ENCODE measurements at places on chromosomes 7 and 10. TPM values are rescaled to one million over a fixed set of nuclear protein-coding genes. Genes with fewer than 3 reads are reported as not detected.

The HOXA2 gene
- 3.6 TPM for polyA plus RNA-seq

GRCh38 chr7:151340794-151341356 lies 737 bp upstream of the NUB1 start:
- no peak for DNase-seq

GRCh38 chr10:22110761-22111160 lies 107.1 kb downstream of the EBLN1 start:
- no peak for DNase-seq

- DNase-seq, result no peak
These were observed 128.5 kb upstream of the STEAP1 start for GRCh38 chr7:90025771-90026170.

Measured in muscle of arm (tissue), 14 donors.